ENCODE measurements at places on chromosomes 5 and 9. TPM values are rescaled to one million over a fixed set of nuclear protein-coding genes. Genes with fewer than 3 reads are reported as not detected.

ENTPD2 gene
- total RNA-seq = not detected

TNFAIP8 gene
- 7.6 TPM for total RNA-seq

PCDHB11 gene
- total RNA-seq = 5.6 TPM

GALNT12 gene
- 3.6 TPM for total RNA-seq

DNA sequence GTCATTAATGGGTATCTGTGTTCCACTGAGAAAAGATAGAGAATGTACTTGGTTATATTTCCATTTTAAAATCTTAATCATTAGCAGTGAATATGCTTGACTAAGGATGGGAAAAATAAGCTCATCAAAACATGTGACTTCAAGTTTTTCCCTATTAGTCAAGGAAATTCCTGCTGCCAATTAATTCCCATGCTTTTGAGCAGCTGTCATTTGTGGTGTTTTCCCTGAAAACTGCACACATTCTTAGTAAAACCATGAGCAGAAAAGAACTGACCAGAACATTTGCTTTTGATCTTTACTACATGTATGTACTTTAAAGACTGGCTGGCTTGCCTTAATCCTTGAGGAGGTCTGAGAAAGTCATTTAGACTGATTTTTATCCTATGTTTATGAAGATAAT is 75.2 kb downstream of the AOPEP start:
- no peak for DNase-seq

- no peak for DNase-seq
Measured at GRCh38 chr5:127097278-127097677, 24.0 kb upstream of the C5orf63 start.

- no peak for DNase-seq
Measured at GRCh38 chr9:110887276-110887675, 151.0 kb downstream of the LPAR1 start.

EXOSC2 gene
- total RNA-seq = 51.5 TPM

LRRC19 gene
- not detected for total RNA-seq

GRCh38 chr9:129484352-129485000 is 136.4 kb downstream of the C9orf50 start:
- DNase-seq = no peak

YTHDC2 gene
- 15.3 TPM for total RNA-seq

GRCh38 chr9:29928072-29928471 is 2354.8 kb upstream of the C9orf72 start:
- DNase-seq = no peak

GRCh38 chr9:5479994-5480694 is 29.8 kb downstream of the CD274 start:
- no peak for DNase-seq

- no peak for DNase-seq
Measured at GRCh38 chr9:4042231-4042630, 257.6 kb downstream of the GLIS3 start.

DNA sequence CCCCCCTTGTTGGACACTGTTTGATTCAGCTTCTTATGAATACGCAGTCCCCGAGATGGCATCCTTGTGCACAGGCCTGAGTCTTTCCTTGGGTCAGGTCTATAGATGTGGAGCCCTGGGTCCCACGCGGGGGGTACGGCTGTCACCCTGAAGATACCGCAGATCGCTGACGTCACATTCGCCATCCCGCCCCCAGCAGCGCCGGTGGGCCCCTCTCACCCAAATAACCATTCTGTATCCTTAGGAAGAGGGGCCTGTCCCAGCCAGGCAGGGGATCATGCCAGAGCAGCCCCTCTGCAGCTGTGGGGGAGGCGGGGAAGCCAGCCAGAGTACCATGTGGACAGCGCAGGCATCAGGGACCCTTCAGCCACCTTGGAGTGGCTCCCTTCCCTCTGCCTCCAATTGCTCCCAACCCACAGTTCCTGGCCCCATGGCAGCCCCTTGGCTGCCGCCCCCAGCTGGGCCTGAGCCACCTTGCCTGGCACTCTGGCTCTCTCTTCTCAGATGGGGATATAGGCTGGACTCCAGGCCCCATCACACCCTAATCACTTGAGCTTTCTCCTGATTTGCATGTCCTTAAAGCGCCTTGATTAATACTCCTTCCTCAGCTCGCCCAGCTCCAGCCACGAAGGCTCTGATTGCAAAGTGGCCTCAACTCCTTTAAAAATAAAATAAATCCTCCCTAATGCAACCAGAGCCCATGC is 189.8 kb downstream of the C9orf50 start:
- no peak for DNase-seq

DNA sequence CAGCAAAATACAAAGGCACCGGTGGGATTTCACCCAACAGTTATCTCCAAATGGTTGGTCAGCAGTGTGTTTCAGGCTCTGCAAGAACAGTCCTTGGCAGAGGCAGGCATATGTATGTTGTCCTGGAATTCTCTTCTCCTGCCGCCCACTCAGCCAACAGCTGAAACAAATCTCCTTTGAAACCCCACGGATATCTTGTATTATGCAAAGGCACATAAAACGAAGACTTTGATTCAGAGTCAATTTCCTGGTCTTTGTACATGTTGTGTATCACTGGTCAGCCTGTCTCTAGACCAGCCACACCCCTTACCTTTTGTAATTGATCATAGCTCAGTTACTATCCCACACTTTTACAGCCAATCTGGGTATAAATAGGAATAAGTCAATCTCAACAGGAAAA is 29.2 kb downstream of the FREM1 start:
- DNase-seq = no peak
